ENCODE measurements at places on chromosomes 3 and 15.

DNA sequence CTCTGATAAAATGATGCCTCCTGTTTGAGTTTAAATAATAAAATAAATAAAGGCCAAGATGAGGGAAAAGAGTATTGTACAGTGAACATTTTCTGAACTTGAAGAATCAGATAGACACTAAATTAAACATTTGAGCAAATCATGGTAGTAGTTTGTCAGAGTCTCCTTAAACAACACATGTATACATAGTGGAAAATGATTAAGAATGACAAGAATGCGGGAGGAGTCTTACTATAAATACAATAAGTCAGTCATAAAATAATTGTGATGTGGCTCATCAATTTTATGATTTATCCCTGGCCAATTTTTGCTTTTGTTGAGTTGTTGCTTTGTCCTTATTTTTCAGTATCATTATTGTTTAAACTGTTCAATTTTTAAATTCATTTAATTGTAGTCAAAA, 158.0 kb upstream of the TMC3 start:
- DNase-seq: no peak

- DNase-seq: no peak
Observed at GRCh38 chr3:55191911-55192775, 264.3 kb upstream of the LRTM1 start.

- DNase-seq: no peak
Observed at GRCh38 chr3:155321418-155321817, 27.9 kb upstream of the STRIT1 start.

- no peak for DNase-seq
Observed at GRCh38 chr3:184874709-184875644, 63.0 kb downstream of the VPS8 start.

DNA sequence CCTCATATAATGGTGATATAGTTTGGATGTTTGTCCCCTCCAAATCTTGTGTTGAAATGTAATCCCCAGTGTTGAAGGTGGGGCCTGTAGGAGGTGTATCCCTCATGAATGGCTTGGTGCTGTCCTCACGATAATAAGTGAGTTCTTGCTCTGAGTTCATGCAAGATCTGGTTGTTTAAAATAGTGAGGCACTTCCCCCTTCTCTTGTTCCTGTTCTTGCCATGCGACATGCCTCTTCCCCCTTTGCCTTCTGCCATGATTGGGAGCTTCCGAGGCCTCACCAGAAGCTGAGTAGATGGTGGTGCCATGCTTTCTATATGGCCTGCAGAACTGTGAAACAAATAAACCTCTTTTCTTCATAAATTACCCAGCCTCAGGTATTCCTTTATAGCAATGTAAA, 39.2 kb downstream of the REC114 start:
- no peak for DNase-seq

DNA sequence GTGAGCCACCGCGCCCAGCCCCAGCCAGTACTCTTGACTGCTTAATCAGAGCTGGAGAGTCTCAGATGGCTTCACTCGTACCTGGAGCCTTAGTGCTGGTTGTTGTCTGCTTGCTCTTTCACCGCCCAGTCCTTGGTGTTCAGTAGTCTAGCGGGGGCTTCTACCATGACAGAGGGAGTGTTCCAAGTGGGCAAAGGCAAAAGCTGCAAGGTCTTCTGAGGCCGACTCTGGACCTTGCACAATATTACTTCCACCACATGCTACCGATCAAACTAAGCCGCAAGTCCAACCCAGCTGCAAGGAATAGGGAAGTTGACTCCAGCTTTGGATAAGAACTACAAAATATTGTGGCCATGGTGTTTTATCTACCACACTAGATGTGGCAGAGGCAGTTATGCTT, 6.6 kb downstream of the PARL start:
- no peak for DNase-seq

DNA sequence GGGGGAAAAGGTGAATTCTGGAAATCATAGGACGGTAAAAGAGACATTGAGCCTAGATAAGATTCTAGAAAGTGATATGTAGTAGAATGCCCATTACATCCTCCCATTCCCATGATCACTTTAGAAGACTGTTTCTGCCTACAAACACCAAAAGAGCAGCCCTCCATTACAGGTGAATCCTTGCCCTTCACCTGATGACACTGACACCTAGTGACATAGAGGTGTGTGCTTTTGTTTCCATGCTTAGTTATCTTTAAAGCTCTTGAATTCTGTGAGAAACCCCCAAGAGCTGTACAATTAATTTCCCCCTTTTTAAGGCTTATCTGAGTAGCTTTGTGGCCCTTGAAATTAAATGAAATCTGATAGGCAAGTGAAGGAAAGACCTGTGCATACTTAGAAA, 8.3 kb upstream of the BBX start:
- no peak for DNase-seq

- DNase-seq: no peak
Observed at GRCh38 chr3:28053759-28054158, 187.7 kb upstream of the CMC1 start.

- DNase-seq: no peak
Observed at GRCh38 chr15:74994236-74994635, 1.1 kb upstream of the SCAMP5 start.

- DNase-seq: no peak
Observed at GRCh38 chr3:122468896-122469533, 45.7 kb downstream of the KPNA1 start.

DNA sequence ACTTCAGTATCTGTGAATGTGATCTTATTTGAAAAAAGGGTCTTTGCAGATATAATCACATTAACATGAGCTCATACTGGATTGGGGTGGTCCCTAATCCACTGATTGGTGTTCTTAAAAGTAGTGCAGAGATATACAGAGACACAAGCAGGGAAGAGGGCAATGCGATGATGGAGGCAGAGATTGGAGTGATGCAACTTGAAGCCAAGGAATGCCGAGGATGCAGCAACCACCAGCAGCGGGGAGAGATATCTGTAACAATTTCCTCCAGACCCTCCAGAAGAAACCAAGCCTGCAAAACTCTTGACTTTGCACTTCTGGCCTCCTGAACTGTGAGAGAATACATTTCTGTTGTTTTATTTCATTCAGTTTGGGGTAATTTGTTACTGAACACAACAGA, 171.0 kb upstream of the MBNL1 start:
- DNase-seq: no peak

- no peak for DNase-seq
Observed at GRCh38 chr3:93969443-93969842, 4.3 kb downstream of the PROS1 start.

GRCh38 chr3:63791974-63792373, 27.1 kb upstream of the C3orf49 start:
- DNase-seq: no peak

DNA sequence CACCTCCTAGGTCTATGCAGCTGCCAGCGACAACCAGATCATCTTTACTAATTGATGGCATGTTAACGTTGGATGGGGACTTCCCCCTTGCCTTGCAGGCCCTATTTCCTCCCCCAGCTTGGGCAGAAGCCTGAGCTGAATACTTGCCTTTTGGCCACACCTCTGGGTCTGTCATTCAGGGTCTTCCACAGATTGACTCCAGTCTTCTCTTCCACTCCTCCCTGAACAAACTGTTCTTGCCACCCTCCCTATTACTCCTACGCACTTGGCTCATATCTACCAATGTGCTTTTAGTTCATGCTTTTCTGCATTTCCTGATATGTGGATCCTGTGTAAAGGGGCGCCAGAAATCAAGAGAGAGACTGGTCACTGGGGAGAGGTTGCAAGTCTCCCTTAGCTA, 73.5 kb downstream of the DNASE1L3 start:
- no peak for DNase-seq

DNA sequence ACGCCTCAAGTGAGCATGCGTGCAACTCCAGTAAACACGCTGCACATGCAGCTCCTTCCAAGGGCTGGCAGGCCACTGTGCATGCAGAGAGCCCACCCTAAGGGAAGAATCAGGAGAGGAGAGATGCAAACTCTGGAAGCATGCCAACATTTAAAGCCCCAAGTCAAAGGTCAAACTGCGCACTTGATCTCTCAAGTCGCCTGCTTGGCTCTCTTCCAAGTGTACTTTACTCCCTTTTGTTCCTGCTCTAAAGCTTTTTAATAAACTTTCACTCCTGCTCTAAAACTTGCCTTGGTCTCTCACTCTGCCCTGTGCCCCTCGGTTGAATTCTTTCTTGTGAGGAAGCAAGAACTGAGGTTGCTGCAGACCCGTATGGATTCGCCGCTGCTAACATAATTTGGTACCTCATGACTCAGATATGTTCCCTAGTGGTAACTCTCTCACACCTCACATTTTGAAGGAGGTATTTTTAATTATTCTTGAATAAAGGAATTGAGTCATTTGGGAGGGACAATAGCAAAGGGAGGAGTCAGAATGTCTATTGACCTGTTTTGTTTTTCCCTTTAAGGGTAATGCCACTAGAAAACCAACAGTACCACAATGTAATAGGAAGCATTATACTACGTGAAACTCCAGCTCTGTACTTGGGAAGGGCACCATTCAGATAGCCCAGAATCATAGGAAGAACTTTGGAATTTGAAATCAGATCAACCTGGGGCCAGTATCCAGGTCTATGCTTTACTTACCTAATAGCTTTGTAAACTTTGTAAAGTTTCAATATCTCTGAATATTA, 19.6 kb upstream of the DGKG start:
- no peak for DNase-seq

DNA sequence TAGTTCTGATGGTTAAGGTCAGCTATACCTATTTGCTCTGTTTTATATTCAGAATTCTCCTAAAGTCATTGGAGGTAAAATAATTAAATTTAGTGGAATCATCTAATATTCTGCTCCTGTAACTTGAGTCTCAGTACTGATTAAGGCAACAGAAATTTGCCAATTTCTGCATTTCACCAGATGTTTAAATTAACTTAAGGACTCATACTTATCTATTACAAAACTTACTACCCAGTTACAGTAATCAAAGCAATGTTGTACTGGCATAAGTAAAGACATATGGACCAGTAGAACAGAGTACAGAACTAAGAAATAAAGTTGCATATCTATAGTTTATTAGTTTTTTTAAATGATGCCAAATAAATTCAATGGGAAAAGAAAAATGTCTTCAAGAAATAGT, 1043.8 kb downstream of the OTOL1 start:
- no peak for DNase-seq

DNA sequence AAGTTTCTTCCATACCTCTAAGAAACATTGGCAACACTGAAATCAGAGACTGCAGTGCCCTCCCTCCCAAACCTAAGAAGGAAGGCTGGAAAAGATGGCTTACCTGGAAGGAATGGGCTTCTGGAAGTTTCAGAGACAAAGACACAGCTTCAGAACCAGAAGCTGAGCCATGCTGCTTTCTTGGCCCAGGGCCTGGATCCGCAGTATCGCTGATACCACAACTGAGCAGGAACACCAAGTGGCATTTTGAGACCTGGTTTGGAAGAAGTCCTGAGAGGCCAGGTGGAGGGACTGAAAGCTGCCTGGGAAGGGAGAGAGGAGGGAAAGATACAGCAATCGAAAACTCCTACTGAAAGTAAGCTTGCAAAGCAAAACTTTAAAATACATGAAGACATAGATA, 19.8 kb downstream of the GPR160 start:
- DNase-seq: no peak

- DNase-seq: no peak
Observed at GRCh38 chr3:113620091-113620490, 76.4 kb downstream of the USF3 start.

DNA sequence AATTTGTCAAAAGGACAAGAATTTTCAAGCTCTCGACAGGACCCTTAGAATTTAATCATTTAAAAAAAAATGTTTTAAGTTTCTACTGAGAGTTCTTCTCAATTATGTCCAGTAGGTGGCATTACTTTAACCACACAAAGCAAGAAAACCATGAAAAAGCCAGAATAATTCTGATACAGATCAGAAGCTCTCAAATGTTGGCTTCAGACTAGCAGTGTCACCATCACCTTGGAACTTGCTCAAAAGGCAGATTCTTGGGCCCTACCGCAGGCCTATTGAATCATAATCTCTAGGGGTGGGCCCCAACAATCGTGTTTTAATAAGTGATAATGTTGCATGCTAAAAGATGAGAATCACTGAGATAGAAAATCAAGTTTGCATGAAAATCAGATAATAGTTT, 99.5 kb upstream of the KCNMB2 start:
- no peak for DNase-seq

DNA sequence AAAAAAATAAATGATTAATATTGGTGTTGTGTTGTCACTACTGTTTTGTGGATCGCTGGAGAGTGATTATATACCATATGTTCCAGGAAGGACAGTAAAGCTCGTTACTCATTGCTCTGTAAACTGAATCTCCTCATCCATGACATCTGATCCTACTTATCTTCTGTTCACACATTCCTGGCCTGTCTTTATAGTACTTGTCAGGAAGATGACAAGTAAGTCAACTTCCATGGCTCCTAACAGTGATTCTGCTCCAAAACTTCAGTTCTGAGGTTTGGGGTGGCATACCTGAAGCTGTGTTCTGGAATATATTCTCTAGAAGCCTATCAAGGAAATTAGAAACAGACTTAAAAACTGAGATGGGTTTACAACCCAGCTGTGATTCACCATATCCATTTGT, 288.9 kb downstream of the ZBBX start:
- DNase-seq: no peak

DNA sequence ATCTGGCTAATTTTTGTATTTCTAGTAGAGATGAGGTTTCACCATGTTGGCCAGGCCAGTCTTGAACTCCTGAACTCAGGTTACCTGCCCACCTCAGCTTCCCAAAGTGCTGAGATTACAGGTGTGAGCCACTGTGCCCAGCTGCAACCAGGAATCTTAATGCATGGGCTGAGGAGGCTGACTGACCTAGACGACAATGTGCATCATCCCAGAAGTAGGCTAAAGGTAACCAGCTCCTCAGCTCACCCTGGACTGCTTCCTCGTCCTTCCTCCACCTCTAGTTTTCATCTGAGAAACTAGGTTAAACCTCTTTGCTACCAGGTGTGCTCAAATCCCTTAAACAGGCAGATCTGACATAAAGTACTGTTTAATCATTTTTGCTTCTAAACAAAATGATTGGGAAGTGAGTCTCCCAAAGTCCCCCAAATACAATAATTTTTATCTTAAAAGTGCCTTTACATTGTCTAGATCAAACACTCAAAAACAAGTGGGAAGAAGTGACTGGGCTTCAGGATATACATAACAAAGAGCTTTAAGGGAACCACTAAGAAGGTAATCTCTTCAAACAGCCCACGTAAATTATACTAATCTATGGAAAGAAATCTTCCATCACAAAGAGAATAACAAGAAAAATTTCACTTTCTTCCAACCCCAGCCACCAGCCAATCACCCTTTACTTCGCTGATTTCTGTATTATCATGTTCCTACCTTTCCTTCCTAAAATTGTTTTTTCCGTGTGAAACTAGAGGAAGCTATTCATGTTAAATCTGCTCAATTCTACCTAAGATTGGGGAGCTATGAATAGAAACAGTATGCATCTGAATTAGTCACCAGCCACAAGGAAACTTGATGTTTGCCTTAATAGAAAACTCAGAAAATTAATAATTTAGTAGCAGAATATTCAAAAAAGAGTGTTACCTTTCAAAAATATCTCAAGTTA, 34.7 kb downstream of the IGF2BP2 start:
- DNase-seq: no peak

DNA sequence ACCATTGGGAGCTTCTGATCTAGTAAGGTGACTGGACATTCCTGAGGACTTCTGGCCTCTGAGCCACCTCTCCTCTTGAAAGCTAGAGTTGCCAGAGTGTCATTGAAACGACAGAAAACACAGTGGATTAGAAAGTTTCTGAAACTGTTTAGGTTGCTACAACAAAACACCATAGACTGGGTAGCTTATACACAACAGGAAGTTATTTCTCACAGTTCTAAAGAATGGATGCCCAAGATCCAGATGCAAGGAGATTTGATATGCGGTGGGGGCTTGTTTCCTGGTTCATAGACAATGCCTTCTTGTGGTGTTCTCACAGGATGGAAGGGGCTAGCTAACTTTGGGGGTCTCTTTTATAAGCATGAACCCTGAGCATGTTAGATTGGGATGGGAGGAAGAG, 43.3 kb upstream of the ZNF385D start:
- no peak for DNase-seq

- DNase-seq: no peak
Observed at GRCh38 chr15:22227411-22228100, 147.2 kb downstream of the OR4M2 start.

Measured in activated CD4-positive, alpha-beta T cell treated with anti-CD3 and anti-CD28 coated beads for 24 hours (primary cell).